ENCODE measurements at places on chromosomes 1 and 21.

DNA sequence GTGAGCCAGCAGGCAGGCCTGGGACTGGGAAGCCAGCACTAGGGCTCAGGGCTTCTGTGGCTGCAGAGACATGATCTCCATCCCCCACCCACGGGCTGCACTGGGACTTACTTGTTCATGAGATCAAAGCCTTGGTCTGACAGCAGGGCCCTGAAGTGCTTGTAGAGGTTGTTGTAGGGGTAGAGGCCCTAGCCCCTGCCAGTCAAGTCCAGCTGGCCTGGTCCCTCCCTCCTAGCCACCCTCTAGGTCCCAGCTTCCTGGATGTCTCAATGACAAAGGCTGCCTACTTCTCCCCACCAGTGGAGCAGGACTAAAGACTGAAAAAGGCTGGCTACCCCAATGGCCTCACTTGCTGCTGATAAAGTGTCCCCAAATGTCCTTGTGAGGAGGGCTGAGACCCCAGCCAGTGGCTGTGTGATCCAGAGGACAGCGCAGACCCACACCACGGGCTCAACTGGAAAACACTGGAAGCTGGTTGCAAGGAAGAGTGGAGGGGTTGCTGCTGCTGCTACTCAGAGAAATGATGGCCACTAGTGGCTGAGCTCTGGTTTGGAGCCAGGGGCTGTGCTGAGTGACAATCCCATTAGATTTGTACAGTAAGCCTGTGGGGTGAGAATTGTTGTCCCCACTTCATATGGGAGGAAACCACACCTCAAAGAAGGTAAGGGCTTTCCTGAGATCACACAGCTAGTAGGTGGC lies 1.4 kb downstream of the HTR1D start:
- no peak for DNase-seq

DNA sequence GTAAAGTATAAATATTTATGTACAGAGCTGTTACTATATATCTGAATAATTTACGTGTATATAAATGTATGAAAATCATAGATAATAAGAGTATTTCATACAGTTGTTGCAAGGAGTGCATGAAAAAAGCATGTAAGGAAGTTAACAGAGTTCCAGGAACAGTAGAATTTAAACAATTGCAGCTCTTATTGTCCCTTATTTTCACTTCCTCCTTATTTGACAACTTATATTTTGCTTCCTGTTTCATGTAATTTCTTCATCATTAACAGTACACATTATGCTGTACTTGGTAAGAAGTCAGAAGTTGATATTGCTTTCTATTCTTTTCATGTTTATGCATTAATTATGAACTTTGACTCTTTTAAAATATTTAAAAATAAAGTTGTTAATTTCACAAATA lies 681.5 kb downstream of the LRRIQ3 start:
- DNase-seq: no peak

GRCh38 chr1:231676487-231676886 lies 49.9 kb downstream of the DISC1 start:
- DNase-seq: no peak

DNA sequence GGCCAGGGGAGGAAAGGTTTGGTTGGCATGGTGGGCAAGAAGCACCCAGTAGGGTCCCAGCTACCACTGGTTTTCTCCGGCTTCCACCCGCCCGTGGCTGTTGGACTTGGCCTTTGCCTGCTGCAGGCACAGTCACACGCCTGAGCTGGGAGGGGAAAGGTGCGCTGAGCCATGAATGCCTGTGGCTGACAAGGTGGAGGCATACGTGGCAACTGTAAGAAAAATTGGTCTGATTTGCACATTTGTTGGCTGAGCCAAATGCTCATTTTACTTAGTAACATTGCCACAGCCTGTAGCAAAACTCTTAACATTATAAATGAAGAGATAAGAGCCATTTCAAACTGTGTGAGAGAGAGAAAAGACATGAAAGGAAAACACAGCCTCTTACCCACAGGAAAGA lies 191.6 kb downstream of the PTPRC start:
- no peak for DNase-seq

- DNase-seq: no peak
Observed at GRCh38 chr1:152182944-152183361, 23.9 kb upstream of the RPTN start.

DNA sequence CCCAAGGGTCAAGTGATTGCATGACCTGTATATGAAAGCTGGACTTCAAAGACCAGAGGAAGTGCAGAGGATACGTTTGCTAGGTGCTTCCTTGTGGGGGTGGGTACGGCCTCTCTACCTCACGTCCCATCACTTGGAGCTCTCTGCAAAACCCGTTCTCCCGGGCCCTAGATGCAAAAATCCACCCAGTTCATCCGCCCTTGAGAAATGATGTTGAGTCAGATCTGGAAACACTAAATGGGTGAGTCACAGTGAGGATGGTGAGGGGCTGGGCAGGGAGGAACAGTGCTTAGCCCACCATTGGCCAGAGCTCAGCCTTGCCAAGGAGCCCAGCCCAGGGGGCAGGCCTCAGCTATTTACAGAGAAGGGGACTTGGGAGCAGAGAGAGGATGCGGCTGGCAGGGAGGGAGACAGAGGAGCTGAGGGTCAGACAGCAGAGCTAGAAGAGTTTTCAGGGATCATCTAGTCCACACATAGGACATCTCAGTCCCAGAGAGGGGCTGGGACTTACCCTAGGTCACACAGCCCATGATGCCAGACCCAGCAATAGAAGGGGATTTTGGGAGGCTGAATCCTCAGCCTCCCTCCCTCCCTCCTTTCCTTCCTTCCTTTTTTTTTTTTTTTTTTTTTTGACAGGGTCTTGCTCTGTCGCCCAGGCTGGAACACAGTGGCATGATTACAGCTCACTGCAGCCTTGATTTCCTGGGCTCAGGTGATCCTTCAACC lies 14.6 kb downstream of the ARHGEF10L start:
- no peak for DNase-seq

DNA sequence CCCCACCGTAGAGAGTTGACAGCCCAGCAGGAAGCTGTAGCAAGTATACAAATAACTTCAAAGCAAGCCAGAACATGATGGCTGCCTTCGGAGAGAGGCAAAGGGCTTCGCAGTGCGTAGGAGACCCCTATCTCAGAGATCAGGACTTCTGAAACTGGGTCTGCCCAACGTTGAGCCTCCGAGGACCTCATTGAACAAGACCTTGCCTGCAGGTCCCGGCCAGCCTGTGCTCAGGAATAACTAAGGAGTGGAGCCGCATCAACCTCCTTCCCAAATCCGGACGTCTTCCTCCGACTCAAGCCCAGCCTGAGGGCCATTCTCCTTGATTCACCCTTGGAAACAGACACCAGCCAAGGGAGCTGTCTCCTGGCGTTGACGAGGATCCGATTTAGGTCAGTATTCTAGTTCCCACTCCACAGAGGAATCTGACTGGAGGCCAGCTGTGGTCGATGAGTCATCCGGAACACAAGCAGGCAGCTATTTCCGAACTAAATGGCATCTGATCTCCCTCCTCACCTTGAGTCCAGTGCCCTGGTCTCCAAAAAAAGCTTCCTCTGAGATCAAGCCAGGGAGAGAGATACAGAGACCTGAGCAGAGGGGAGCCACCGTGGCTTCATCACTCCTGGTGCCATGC lies 166.5 kb upstream of the COA6 start:
- DNase-seq: no peak

DNA sequence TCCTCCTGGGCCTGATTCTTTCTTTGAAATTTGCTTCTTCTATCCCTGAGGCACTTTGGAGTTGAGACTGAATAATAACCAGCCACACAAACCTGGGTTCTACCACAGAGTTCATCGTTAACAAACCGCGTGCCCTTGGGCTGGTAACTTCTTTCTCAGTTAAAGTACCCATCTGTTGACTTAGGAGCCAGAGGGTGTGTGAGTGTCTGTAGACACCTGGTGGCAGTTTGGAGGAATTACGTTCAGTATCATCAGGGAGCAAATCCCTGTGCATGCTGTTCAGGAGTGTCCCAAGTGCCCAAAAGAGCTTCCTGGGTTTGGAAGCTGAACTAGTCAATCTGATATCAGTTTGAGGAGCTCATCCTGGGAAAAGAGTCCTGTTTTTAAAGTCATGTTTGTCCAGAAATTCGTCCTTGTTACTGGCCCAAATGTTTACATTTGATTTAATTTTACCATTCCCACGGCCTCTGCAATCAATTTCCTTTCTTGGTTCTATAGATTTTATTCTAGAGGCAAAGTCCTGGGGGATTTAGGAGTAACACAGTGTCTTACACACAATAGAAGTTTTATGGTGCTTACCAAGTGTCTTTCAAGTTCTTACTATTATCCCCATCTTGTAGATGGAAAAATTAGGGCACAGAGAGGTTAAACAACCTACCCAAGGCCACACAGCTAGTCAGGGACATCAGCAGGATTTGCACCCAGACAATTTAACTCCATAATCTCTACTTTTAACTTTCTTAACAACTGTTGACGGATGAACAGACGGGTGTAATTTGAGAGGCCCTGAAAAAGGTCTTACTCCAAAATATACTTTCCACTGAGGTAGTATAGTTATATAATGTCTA lies 26.7 kb upstream of the RPTN start:
- DNase-seq: peak; percentile 37

- no peak for DNase-seq
Observed at GRCh38 chr1:82423174-82423815, 622.6 kb downstream of the ADGRL2 start.

- no peak for DNase-seq
Observed at GRCh38 chr1:206457408-206458120, 12.7 kb upstream of the IKBKE start.

GRCh38 chr1:8825985-8826481 lies 8.6 kb upstream of the RERE start:
- no peak for DNase-seq

GRCh38 chr21:36156815-36157670 lies at the start of gene DOP1B:
DOP1B (plus strand) TSS chr21:36156824; CDS start chr21:36164734, 7,910 bp downstream.
- no peak for DNase-seq

- no peak for DNase-seq
Observed at GRCh38 chr1:788835-789234, 102.4 kb upstream of the OR4F16 start.

- no peak for DNase-seq
Observed at GRCh38 chr1:226686440-226687425, 52.3 kb downstream of the ITPKB start.

DNA sequence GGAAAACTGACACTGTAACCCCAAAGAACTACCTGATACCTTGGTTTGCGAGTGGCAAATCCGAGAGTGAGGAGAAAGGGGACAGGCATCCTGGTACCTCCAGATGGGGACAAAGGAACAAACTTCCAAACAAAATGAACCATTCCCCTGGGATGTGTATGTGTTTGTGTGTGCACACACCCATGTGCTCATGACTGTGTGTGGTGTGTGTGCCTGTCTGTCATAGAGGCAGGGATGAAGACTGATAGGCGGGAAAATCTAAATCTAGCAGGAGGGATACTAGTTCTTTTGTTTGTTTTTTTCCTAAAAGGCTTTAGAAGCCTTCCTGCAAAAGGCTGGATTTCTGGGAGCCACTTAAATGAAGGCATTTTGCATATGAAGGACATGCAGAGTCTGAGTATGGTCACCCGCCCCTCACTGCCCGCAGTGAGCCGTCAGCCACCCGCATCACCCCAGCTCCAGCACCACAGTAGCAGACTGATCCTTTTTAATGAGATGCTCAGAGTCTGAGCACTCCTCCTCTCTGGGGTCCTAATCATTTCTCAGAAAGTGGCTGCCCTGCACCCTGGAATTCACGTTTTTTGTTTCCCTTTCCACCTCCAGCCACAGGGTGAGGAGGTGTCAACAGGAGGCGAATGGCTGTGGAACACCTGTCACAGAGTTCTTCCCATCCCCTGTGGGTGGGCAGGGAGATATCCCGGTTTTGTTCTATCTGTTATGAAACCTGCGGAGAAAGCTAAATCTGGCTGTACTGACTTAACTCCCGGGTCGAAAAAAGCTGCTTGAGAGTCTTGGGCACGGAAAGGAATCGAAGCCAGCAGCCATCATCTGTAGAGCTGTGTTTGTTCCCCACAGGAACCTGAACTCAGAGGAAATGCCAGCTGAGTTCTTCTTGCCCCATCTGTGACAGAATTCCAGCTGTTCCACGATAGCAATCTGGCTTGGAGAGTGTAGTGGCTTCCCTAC lies 34.9 kb downstream of the UTP25 start:
- no peak for DNase-seq

- no peak for DNase-seq
Observed at GRCh38 chr1:183909672-183910071, 104.8 kb downstream of the RGL1 start.

DNA sequence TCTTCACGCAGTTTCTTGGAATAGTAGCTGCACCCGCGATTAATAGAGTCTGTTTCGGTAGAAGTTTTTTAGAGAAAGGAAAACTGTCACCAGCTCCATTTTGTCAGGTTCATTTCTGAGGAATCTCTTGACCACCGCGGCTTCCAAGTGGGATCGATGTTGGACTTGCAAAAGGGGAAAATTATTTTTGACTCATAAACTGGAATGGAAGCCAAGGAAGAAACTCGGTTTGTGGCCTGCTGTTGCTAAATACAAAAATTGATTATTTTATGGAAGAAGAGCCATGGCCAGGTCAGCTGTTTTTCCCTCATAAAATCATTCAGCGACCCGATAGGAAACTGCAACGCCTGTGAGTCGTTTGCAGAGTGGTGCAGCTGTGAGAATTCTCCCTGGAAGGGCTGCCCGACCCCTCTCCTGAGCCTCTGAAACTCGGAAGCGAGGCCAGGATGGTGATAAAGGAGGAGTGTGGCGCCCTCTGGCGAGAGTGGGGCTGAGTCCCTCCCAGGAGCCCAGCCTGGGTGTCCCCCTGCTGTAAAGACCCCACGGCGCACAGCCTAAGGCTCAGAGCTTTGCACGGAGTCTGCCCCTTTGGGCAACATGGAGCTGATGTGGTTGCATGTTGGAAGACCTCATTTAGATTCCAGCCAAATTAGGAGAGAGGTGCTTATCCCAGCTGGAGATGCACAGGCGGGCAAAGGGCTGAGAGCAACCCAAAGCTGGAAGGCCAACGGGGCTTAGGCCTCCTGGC lies 83.6 kb upstream of the SLC25A33 start:
- DNase-seq: peak; percentile 7

GRCh38 chr1:26833432-26834405 lies 7.2 kb downstream of the ZDHHC18 start:
- DNase-seq: no peak

DNA sequence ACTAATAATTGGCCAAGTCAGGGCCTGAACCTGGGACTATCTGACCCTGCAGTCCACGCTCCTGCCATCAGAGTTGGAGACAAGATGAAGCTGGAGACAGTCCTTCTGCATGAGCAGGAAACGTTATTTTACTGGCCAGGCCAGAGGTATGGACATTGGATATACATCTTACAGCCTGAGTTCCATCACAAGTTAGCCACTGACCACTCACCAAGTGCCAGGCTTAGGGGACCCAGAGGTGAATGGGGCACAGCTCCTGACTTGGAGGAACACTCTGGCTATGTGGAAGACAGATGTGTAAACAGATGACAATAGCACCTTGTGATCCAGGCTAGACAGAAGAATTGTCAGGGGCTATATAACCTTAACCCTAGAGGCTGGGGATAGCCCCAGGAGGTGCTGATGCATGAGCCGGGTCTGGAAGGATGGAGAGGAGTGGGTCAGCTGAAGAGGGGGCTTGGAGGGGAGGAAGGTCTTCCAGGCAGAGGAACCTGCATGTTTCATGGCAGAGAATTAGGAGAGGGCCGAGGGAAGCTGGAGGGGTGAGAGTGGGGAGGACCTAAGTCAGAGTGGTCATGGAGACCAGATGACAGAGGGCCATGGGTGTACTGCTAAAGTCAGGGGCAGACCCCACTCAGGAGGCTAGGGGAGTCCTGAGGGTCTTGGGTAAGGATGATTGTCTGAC lies 52.5 kb upstream of the DMRTB1 start:
- no peak for DNase-seq

Data from hematopoietic multipotent progenitor cell treated with erythropoietin and hydrocortisone succinate and interleukin-3 and kit ligand, for 15 days (in vitro differentiated cells).